AG10803 (cell line): ENCODE measurements at places on chromosomes 6 and 20.

GRCh38 chr20:32314768-32315167 is 37.3 kb downstream of the KIF3B start:
- DNase-seq: no peak

DNA sequence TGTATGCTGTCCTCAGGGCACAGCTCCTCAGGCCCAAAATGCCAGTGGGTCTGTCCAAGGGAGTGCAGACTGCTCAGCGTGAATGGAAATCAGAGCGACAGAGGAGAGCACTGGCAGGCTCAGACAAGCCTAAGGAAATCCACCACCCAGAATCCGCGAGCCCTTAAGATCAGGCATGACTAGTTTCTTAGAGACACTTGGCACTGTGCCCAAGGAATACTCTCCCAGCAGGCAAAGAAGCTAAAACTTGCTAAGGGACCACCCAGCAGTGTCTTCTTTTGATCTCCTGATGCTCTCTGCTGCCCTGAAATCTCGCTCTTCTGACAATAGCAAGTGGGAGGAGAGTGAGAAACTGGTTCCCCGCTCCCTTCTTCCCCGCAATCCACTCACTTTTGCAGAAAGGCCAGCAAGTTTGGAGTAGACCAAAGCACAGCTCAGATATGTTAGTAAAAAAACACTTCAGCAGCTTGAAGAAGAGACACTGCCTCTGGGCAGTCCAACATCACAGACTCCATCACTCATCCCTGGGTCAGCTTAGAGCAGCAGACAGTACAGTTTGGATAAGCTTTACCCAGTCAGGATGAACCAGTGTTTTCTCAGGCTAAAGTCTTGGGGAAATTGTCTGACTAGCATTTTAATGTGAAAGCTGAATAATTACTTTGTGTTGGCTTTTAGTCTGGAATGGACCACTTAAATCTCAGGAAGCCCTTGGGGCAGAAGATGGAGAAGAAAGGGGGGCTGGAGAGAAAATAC is 32.4 kb downstream of the TRAF3IP2 start:
- DNase-seq: peak; percentile 72

- DNase-seq: peak; percentile 66
Measured at GRCh38 chr20:49397525-49397924, 84.9 kb downstream of the KCNB1 start.

DNA sequence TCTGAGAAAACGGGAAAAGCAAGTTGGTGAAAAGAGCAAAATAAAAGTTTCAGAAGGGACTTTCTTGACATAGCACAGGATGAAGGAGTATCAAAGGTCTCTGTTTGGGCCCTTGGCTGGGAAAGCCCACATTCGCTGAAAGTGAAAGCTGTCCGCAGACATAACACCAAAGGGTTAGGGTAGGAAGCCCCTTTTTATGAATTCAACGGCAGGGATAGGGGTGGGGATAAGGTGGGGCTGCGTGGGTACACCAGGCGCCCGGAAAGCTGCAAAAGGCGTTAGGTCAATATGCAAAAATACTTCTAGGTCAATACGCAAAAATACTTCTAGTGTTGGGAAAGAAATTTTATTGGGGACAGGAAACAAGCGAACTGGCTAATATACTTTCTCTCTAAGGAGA is 135.1 kb downstream of the OR2B2 start:
- no peak for DNase-seq

DNA sequence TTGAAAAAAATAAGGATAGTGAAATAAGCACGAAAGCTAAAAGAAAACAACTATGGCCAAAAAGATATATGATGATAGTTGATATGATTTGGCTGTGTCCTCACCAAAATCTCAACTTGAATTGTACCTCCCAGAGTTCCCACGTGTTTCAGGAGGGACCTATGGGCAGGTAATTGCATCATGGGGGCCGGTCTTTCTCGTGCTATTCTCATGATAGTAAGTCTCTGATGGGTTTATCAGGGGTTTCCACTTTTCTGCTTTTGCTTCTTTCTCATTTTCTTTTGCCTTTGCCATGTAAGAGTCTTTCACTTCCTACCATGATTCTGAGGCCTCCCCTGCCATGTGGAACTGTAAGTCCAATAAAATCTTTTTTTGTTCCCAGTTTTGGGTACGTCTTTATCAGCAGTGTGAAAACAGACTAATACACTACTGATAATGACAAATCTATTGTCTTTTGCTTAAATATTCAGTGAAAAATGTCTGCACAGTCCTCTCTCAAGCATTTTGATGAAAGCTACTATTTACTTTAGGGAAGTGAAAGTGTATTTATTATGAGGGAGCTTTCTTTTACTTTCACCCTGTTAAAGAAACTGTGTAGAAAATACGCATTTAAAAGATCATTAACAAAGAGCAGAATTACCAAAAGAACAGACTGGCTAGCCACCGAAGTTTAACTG is 389.1 kb downstream of the HTR1B start:
- DNase-seq: no peak

GRCh38 chr6:42984924-42985475 is 630 bp downstream of the PPP2R5D start:
- DNase-seq: no peak

- peak; percentile 12 for DNase-seq
Measured at GRCh38 chr20:63738687-63739129, 868 bp upstream of the SLC2A4RG start.

DNA sequence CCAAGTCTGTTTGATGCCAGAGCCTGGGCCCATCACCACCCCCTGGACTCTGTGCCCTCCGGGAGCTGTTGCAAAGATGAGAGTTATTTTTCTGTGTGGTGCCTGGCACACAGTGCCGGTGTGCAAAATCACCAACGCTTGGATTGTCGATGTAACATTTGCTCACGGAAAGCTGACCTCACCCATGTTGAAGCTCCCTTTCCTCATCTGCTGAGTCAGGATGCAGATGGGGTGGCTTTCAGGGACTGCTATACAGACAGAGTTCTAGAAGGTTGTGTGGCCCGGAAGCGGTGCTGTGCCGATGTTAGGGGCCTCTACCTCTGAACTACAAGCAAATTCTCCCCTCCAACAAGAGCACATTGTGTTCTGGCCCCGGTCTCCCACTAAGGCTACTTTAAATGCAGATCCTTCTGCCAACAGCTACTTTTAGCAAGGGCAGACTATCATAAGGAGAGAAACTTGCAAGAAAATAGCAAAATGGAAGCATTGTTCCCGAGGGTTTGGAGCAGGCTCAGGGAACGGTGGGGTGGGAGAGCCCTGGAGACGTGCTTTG is 34.0 kb downstream of the EYA2 start:
- peak; percentile 66 for DNase-seq

DNA sequence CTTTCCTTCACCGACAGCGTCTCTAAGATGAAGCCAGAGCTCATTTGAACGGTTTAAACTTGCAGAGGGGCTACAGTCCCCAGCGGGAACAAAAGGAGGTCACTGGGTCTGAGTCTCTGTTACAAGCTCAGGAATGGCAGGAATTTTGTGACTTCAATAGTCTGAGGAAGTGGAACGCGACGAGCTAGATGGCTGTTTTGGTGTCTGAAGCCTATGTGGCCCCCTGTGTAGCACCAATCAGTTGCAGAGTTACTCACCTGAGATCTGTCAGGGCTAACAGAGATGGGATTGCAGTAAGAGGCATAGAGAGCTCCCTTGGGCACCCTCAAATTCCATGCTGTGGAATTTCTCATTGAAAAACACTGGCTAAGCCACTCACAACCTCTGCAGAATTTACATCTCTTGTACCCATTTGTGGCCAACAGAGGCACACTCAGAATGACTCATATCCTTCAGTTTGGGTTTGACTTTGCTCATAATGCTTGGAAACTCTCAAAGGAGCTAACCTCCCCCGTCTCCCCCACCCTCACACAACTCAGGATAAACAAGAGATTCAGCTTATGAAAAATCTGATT is 7.1 kb upstream of the TCP11 start:
- DNase-seq: peak; percentile 44

GRCh38 chr6:131645846-131646245 is 8.7 kb downstream of the ENPP3 start:
- no peak for DNase-seq

DNA sequence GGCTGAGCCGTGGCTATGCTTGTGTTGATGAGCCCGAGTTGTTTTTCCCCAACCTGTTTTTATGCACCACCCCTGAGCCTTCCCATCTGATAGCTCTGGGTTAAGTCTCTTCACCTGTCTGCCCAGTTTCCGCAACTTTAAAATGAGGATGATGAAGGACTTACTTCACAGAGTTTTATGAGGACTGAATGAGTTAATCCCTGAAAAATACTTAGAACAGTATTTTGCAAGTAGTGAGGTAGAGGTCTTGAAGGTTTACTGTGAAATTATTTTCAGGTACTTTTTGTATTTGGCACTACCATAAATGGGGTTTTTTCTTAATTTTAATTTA is 3.2 kb downstream of the MTG2 start:
- no peak for DNase-seq

- DNase-seq: peak; percentile 19
Measured at GRCh38 chr20:13017235-13017634, 8.5 kb downstream of the SPTLC3 start.

- DNase-seq: no peak
Measured at GRCh38 chr20:50195524-50196120, 5.0 kb downstream of the CEBPB start.

DNA sequence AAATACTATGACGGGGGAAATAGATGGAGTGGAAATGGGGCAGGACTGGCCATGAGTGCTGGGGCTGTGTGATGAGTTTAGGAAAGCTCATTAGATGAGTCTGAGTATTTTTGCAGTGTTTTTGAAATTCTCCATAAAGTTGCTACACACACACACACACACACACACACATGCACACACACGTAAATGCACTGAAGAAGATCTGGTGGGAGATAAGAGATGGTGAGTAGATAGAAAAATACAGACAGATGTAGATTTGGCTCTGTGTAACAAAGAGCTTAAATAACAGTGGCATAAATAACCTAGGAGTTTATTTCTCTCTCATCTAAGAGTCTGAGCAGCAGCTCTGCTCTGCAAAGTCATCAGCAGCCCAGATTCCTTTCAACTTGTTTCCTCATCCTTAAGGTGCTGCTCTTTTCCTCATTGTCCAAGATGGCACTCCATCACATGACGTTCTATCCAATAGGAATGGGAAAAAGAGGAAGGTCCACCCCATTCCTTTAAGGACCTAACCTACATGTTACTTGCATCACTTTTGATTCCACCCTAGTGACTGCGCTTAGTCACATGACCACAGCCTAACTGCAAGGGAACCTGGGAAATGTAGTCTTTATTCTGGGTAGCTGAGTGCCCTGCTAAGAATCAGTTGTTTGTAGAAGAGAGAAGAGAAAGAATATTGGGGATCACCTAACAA is 76.4 kb downstream of the EYA2 start:
- DNase-seq: peak; percentile 71

- no peak for DNase-seq
Measured at GRCh38 chr6:61841958-61842357, 444.1 kb downstream of the KHDRBS2 start.

DNA sequence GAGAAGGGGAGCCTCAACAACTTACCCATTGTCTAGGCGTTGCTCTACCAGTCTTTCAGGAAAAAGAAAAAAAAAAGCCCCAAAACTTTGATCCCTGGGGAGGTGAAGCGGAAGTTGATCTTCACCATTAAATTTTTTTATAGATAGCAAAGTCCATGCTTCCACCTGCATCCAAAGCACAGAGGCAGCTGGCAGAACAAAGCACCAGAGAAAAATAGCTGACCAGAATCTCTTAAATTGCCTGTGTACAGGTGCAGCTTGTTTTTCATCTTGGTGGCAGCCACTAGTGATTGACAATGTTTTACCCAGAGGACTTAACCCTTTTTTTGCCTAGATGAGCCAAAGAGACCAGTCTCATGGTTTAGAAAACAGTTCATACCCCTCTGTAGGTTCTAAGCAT is 86.0 kb downstream of the MYB start:
- no peak for DNase-seq

DNA sequence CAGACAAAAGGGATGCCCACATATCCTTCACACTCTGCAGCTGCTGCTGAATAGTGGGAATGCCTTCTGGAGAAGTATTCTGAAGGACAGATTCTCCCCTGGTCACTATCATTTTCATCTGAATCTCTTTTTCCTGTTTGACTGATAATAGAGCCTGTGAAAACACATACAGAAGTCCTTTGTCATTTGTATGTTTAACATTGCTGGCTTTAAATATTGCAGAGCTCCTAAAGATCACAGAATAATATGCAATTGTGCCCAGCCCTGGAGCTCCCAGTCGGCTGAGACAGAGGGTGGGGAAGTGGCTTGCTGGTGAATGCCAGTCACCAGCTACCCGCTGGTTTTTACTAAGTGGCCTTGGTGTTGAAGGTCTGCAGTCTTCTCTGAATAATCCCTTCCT is 272.3 kb downstream of the SYNE1 start:
- DNase-seq: no peak

- no peak for DNase-seq
Measured at GRCh38 chr20:9919271-9920014, 80.6 kb upstream of the PAK5 start.

DNA sequence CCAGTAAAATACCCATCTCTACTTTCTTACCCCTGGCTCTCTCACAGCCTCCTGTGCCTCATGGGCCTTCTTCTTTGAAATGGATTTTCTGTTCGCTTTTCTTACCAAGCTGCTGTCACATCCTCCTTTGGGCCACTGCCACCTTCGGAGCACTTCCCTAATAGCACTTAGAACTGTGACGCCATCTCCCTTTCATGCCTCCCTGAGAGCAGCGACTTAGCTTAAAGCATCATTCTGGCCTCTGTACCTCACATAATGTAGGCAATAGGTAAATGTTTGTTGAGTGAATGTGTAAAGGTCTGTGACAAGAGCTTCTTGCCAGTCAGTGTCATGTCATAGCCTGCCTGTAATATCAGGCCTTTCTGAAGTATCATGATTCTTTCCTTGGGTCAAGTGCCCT is 78.8 kb downstream of the ADGRG6 start:
- DNase-seq: no peak

DNA sequence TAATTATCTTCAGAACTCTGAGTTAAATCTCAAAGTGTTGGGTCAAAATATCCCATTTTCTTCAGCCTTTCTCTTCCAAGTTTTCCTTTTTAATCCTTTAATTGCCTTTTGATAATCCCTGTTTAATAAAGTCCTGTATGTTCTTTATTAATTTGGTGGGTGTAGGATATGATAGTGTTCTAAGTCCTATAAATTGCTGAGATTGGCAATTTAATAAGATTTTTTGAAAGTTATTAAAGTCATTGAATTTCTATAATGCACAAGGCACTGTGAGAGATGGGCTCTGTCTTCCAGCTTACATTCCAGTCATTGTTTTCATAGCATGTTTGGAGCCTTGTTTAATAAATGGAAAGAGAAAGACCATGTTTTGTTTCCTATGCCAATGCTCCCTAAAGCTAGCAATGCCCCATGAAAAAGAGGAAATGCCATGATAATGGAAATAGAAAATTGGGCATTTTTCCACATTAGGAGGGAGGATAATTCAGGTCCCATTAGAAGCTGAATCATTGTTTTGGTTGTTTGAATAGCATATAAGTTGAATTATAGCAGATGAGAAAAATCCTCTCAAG is 404.8 kb downstream of the CD109 start:
- DNase-seq: peak; percentile 51
